ENCODE measurements at places on chromosomes 12 and 14.

- DNase-seq, result no peak
Observed at GRCh38 chr12:19196959-19197630, 67.6 kb downstream of the PLEKHA5 start.

DNA sequence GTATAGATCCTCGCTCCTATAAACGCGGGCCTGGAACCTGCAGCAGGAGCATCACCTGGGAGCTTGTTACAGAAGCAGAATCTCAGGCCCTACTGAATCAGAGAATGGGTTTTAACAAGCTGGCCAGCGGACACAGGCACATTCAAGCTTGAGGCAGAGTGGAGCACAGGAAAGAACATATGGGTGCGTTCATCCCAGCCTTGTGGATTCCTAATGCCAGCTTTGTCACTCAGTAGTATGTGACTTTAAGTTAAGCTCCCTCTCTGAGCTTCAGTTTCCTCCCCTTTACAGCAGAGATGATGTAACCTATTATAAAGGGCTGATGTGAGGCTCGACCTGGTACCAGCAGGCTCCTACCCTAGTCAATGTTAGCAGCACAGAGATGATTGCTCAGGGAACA, 204.9 kb downstream of the ZFP36L1 start:
- DNase-seq, result no peak

DNA sequence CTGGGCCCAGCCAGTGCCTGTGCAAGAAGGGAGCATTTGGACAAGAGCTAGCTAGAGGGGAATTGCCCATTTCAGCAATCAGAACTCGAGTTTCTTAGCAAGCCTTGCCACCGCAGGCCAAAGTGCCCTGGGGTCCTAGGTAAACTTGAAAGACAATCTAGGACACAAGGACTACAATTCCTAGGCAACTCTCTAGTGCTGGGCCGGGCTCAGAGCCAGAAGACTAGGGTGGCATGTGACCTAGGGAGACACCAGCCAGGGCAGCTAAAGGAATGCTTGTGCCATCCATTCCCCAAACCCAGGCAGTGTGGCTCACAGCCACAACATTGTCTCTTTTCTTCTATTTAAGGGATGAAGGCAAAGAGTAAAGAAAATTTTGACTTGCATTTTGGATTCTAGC, 205.0 kb downstream of the BMP4 start:
- DNase-seq, result no peak

GRCh38 chr12:31316891-31317290, 9.1 kb downstream of the SINHCAF start:
- no peak for DNase-seq

- no peak for DNase-seq
Observed at GRCh38 chr12:116354950-116355783, 77.7 kb upstream of the MED13L start.

DNA sequence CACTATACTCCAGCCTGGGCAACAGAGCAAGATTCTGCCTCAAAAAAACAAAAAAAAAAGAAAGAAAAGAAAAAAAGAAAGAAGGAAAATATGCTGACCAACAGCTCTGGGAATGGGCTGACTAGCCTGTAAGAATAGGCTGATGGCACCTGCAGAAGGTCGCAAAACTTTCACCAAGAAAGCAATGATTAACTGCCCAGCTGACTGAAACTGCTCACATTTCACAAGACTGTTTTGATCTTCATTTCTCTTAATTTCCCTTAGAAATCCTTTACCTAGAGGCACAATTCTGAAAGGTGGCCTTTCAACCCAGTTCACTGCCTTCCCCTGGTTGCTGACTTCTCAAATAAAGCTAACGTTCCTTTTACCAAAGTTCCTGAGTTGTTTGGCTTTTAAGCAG, 12.4 kb downstream of the BEST3 start:
- no peak for DNase-seq

GRCh38 chr12:26953447-26953846, 15.2 kb downstream of the FGFR1OP2 start:
- no peak for DNase-seq

GRCh38 chr12:24997496-24997895, 48.6 kb upstream of the BCAT1 start:
- DNase-seq, result no peak

- DNase-seq, result no peak
Observed at GRCh38 chr12:115923851-115924250, 353.6 kb downstream of the MED13L start.
